ENCODE measurements at places on chromosomes 2 and 18.

DNA sequence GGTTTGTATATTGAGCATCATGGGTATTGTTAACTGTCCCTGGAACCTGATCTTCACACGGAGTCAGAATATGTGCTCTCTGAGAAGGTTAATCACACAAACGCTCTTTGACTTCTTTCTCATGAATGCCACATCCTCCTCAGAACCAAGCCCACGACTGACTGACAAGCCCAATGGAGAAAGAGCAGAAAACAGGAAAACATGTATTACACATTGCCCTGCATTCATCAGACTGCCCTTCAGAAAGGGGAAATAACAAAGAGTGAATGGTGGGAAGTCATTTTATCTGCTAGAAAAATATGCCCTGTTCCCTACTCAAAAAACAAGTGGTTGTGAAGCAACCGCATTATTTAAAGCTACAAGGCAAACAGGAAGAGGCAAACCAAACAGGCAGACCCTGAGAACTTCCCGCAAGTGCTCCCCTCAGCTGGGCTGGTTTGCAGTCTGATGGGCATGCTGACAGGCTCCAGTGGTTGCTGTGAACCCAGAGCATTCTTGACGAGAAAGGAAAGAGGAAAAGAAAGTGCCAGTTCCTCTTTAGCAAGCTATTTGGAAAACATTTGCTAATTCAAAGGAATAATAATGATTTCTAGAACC, 172.9 kb upstream of the SETBP1 start:
- no peak for DNase-seq

DNA sequence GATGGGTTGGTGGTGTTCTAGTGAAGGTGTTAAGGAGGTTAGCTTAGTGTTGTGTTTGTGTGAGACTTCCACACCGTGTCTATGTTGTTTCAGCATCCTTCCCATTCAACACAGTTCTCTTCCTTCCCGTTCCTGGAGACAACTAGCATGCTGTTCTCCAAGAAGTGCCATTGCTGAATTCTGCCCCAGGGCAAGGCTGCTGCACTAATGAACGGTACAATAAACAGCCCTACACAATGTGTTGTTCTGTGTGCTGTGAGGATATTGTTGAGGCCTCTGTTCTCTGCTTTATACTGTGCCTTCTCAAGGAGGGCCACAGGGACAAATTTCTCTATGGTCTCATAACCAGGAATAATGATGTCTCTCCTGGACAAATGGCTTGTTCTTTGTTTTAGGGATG, 39.8 kb upstream of the ZEB2 start:
- no peak for DNase-seq

GRCh38 chr2:41434991-41435390, 612.8 kb upstream of the PKDCC start:
- DNase-seq: no peak

- DNase-seq: no peak
Observed at GRCh38 chr2:2850218-2850755, 519.2 kb upstream of the MYT1L start.

GRCh38 chr18:48641981-48642380, 103.2 kb downstream of the CTIF start:
- no peak for DNase-seq

GRCh38 chr2:207792244-207792785, 22.6 kb upstream of the FZD5 start:
- DNase-seq: no peak

DNA sequence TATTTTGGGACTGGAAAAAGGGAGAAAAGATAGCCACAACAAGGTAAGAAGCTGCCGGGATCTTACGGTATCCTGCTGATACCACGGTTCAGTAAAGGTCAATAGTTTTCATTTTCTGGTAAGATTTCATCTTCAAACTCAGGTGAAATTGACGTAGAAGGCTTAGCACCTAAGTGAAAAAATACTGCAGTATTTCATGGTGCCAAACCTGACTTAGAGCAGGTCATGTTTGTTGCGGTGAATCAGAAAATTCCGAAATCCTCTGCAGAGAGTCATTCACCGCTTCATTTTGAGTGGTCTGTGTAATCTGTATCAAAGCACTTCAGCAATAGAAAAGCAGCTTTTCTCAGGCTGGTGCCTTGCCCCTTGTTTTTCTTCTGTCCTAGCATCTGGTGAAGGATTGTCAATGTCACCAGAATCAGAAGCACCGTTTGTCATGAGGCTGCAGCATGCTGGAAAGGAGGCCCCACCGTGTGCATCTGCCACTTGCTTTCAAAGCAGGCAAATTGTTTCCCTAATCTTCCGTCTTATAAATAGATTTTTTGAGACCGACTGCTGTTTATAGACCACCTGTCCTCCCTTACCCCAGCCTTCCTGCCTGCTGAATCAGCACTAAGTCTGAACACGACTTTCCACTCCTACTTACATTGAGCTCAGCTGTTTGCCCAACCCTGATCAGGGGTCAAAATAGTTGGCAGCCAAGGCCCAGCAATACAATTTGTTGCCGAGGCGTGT, 156.3 kb downstream of the EML6 start:
- DNase-seq: no peak

- DNase-seq: no peak
Observed at GRCh38 chr2:8217468-8218030, 464.3 kb upstream of the ID2 start.

GRCh38 chr18:21704603-21705364, at the start of gene ABHD3:
ABHD3 (minus strand) TSS chr18:21704774; CDS start chr18:21704665, 109 bp downstream.
- DNase-seq: peak; percentile 78

Measured in activated CD4-positive, CD25-positive, alpha-beta regulatory T cell (primary cell).